ENCODE measurements at places on chromosomes 6 and 20.

DNA sequence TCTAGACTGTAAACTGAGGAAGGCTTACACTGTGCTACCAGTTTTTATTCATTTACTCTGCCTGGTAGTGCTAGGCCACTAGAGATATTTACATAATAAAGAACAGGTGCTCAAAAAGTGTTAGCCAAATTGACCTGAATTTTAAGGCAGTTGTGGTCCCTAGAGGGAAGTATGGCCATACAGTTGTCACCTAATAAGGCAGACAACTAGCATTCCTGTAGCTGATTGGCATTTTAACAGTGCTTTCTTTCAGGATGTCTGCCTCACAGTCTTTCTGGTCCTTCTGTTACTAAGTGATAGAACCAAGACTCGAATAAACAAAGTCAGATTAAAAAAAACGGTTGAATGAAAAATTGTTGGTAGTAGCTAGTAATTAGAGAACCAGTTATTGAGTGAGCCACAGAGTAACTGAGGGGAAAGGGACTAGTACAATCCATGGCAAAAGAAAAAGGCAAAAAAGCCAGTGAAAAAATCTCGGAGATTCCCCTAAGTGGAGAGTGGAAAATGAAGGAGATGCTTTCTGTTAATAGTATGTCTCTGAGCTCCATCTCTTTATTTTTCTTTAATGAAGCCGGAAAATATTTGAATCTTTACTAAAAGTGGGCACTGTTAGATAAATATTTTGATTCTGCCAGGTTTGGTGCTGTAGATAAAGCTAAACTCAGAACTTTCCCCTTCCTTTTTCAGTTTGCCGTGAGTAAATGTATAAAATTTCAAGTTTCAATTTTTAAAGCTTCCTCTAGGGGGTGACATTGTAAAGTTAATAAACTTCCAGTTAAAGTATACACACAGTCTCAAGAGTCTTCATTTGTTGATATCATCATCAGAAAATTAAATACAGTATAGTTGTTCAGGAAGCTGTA is 9.1 kb downstream of the VTA1 start:
- DNase-seq, result no peak

DNA sequence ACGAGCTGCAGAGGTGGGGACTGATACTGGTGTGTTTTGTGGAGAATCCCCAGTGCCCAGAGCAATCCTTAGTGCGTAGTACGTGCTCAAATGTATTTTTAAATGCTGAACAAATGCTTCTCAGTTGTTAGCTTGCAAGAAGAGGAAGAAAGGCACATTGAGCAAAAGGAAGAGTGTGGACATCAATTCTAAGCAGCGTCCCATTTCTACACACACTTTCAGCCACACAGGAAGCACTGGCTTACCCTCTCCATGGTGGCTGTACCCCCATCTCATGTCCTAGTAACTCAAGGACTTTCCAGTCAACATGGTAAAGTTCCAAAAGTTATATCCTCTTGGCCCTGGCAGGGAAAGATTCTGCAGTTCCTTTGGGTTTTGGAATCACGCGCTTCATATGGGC is 98.8 kb upstream of the NXT1 start:
- DNase-seq, result no peak

DNA sequence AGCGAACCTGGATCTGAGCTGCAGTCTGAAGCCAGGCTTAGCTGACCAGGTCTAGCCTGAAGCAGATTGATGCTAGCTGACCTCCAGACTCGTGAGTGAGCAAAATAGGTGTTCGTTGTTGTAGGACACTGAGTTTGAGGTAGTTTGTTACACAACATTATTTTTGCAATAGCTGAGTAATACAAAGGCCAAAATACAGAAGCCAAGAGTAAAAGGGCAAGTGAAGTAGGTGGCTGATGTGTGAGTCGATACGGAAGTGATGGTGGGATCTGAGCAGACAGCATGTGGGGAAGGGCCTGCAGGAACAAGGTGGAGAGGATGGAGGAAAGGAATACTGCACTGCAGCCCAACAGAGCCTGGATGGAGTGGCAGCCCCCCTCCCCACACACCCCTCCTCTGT is 8.5 kb upstream of the SPATS1 start:
- DNase-seq, result no peak

DNA sequence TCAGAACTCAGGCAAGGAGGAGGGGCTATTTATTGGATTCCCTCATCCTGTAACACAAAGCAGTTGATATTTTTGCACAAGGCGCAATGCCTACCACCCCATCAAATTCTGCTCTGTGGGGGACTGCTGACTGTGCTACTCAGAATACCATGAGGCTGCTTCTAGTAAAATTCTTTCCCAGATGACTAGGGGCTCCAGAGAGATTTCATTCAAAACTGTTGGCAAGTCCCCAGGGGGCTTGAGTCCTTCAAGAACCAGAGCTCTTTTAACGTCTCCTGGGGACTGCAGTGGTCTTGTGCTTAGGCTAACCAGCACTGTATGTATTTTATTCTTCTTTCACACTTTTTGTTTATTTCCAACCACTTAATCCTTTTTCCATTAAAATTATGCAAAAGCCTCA is 365.9 kb upstream of the AGPAT4 start:
- DNase-seq, result no peak

DNA sequence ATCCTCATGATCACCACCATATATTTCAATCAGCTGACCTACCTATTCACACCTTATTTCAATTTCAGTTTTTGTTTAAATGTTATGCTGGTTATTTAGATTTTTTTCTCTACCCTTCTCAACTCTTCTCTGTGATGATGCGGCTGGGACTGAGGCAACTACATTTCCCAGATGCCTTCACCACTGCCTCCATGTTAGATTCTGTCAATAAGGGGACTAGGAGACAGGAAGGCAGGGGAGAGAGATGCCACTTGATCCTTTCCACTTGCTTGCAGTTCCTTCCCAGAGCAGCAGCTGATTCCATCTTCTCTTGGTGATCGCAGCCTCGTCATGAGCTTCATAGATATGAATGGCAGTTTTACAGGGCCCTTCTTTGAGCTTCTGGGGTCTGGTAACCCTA is 33.5 kb upstream of the POU3F2 start:
- no peak for DNase-seq

GRCh38 chr6:23301556-23301955 is 732.2 kb downstream of the HDGFL1 start:
- DNase-seq, result no peak

DNA sequence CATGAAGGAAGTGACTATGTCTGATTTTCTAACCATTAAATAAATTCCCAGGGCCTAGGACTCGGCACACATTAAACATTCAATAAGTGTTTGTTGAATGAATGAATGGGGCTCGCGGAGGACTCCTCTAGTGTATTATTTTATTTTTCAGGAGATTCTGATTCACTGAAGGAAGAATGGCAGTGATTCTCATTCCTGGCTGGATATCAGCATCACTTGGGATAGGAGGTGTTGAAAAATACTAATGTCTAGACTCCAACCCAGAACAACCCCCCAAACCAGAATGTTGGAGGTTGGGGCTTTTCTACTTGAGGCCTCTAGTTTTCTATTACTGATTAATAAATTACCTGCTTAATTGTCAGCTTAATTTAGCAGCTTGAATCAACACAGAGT is 195.4 kb downstream of the BTBD3 start:
- no peak for DNase-seq

- DNase-seq, result no peak
These were observed 59.7 kb downstream of the TFAP2A start for GRCh38 chr6:10355115-10355702.

DNA sequence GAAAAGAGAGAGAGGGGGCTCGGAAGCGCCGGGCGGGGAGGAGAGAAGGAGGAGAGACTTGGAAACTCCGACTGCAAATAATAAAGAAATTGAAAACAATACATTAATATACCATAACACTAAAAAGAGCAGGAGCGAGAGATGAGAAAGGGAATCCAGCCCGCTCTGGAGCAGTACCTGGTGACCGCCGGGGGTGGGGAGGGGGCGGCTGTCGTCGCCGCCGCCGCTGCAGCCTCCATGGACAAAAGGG is 338 bp downstream of the E2F3 start:
- DNase-seq, result peak; percentile 13

GRCh38 chr20:10603971-10604864 is 69.6 kb downstream of the JAG1 start:
- no peak for DNase-seq

- DNase-seq, result no peak
These were observed 17.8 kb upstream of the GSTA5 start for GRCh38 chr6:52858416-52858815.

- no peak for DNase-seq
These were observed 31.0 kb downstream of the TOMM6 start for GRCh38 chr6:41818271-41819054.

DNA sequence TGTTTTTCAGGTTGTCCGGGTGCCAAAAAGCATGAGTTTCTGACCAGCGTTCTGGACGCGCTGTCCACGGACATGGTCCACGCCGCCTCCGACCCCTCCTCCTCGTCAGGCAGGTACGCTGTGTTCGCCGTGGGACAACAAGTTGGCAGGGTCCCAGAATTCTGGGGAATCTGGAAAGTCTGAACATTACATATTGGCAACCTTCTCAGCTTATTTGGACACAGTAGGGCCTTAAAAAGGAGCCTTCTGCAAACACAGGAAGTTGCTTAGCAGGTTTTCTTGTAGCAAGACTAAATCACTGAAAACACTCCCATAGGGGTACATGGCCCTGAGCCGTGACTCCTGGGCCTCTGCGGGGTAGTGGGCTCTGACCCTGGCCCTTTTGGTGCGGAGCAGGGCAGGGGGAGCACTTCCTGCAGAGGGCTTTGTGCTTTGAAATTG is 209.7 kb downstream of the SMOC2 start:
- no peak for DNase-seq

GRCh38 chr20:54284928-54285704 is 77.2 kb downstream of the PFDN4 start:
- no peak for DNase-seq

- no peak for DNase-seq
These were observed at the start of gene PHF10 for GRCh38 chr6:169724494-169725124. PHF10 (minus strand) TSS chr6:169724500; CDS start chr6:169723931, 569 bp downstream.

- no peak for DNase-seq
These were observed 54.5 kb downstream of the KIAA0408 start for GRCh38 chr6:127404594-127405178.

DNA sequence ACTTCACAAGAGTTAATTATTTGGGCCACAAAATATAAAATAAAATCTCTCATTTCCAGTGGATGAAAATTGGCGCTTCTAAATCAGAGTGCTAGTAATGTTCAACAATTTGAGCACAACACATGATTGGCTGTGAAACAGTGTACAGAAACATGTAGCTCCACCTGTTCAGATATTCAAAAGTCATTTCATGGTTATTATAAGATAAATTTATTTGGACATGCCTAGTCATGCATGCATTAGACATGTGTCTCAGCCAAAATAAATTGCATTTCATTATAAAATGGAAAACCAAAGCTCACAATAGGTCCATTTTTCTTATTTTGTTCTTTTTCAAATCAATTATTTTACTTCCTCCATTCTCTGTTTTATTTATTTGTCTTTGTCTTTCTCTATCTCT is 374.8 kb downstream of the LMBRD1 start:
- DNase-seq, result peak; percentile 57

DNA sequence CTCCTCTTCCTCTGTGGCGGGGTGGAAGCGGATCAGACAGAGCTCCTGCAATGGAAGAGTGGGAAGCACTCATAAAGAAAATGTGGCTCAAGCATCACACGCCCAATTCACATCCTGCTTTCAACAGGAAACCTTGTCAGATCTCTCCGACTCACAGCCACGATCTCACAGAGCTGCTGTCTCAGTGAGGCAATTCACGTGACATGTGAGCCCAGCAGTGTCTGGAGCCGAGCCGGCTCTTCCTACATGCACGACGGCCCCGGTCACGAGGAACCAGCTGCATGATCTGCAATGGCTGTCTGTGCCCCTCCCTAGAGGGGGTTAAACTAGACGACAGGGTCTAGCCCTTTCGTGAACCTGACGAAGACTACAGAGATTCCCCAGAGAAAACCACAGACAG is 29.5 kb upstream of the TCFL5 start:
- no peak for DNase-seq

GRCh38 chr6:117266257-117267053 is 1.1 kb downstream of the VGLL2 start:
- no peak for DNase-seq

- DNase-seq, result no peak
These were observed 72.4 kb upstream of the LAMP5 start for GRCh38 chr20:9441948-9442347.

DNA sequence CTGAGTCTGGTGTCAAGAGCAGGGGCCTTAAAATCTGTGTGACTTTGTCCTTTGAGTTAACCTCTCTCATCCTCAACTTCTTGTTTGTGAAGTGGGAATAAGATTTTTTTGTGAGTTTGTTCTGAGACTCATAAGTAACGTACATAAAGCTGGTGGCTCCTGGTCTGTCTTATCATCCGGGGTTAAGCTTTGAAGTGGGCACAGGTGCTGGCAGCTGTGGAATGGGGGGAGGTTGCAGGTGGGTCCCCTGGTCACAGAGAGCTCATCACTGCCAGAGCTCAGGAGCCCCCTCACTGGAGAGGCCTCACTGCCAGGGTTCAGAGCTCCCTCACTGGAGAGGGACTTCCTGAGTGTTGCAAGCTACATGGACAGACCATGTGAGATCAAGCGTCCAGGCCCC is 174.1 kb downstream of the NRN1 start:
- no peak for DNase-seq

DNA sequence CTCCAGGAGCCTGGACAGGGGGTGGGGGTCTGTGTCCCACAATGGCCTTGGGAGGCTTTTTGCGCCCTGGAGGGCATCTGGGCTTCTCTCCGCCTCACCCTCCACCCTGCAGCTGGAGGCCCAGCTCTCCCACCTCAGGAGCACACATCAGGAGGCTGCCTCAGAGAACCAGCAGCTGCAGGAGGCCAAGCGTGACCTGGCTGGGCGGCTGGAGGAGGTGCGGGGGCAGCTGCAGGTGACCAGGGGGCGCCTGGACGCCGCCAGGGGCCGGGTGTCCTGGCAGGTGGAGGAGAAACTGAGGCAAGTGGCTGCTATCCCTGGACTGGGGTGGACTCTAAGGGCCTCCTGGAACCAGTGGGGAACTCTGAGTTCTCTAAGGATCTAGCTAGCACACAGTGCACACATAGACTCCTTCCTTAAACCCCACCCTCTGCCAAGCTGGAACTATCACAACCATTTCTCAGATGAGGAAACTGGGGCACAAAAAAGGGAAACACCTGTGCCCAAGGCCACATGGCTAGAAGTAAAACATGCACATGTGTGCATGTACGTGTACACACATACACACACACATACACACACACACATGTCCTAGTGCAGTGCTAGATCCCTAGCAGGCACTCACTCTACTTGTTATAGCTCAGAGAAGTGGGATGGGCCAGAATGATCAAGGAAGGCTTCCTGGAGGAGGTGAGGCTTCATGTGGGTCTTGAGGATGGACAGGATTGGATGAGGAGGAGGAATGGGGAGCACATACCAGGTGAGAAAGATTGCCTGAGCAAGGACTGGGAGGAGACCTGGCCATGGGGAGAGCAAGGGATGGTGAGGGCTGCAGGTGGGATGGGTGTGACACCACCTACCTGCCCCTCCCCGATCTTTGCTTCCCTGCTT is 22.9 kb downstream of the RAB44 start:
- no peak for DNase-seq

GRCh38 chr6:121338956-121339355 is 4.7 kb upstream of the TBC1D32 start:
- no peak for DNase-seq

- no peak for DNase-seq
These were observed 250.9 kb downstream of the ANKRD60 start for GRCh38 chr20:57977569-57977968.

GRCh38 chr6:84779917-84780316 is 15.5 kb upstream of the TBX18 start:
- no peak for DNase-seq
